Activated CD4-positive, CD25-positive, alpha-beta regulatory T cell (primary cell): ENCODE measurements at places on chromosomes 3 and 15.

DNA sequence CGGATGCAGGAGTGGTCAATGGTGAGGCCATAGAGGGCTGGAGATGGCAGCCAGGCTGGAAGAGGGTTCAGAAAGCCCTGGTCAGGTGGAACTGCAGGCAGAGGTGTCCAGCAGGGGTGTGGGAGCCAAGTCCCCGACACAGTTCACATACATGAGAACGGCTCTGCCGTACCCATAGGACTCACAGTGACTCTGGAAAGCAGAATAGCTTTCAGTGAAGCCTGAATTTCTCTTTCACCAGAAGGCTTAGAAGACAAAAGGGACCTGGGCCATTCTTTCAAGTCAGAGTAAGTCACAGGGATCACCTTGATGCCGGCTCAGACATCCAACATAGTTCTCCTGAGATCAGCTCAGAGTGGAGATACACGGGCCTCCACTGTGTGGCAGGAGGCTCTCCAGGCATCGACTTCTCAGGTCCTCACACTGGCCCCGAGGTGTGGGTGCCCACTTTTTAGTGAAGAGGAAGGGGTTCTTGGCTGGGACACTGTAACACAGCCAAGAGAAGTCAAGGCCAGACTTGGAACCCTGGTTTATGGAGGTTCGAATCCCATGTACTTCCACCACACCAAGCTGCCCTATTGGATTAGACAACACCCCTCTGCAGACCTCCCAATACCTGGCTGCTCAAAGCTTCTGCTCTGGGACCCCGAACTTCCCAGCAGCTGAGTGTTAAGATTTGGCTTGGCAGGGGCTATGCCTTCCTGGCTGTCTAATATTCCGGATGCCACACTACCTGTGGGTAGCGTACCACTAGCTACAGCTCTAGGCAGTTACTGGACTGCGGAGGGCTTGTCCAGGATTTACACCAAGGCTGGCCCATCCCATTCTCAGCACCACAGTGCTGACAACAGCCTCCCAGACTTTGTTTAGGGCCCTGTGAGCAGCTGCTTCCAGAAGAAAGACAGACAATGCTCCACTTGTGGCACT, 40.4 kb upstream of the RAB6B start:
- no peak for DNase-seq

GRCh38 chr3:62951037-62951613, 75.9 kb upstream of the CADPS start:
- no peak for DNase-seq

DNA sequence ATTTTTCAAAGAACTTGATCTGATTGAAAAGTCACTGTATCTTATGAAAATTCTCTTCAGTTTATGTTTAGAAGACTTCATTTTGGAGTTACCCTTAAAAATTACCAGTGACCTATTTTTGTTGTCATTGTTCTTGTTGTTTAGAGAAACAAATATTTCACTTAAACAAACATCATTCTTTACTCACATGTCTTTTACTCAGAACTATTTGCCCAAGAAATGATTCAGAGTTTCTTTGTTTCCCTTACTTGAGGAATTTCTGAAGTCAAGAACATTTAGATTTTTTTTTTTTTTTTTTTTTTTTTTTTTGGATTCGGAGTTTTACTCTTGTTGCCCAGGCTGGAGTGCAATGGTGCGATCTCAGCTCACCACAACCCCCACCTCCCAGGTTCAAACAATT, 259.6 kb upstream of the UBE2E1 start:
- no peak for DNase-seq

DNA sequence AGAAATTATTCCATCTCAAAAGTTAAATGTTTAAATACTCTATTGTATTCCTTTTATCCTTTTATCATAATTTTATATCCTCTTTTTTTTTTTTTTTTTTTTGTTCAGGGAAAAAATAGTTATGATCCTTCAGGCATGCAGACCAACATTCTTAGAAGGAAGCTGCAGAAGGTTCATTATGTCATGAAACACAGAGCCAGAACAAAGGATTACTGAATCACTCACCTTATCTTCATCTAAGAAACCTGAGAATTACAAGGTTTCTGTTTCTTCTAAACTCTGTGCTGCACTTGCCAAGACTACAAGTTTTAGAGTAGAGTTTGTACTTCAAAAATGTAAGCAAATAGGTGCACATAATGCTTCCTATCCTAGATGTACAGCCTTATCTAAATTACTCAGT, 3.3 kb downstream of the PLCH1 start:
- DNase-seq, result no peak

GRCh38 chr15:98213346-98213979, 253.0 kb downstream of the ARRDC4 start:
- no peak for DNase-seq

GRCh38 chr3:120503727-120504616, 53.2 kb upstream of the FSTL1 start:
- DNase-seq, result no peak

DNA sequence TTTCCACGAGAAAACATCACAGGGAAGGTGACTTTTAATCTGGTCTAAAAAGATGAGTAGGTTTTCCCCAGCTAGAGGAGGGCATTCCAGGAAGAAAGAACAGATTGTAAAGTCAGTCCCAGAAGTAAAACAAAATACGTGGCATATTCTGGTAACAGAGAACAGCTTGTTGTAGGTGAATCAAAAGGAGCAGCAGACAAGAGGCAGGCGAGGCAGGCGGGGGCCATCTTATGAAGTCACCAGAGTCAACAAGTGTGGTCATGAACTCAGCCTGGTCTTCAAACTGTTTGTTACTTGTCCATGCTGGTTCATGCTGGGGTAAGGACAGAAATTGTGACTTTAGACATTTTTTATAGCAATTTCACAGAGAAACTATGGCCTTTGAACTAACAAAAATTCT, 4.0 kb upstream of the POPDC2 start:
- no peak for DNase-seq

DNA sequence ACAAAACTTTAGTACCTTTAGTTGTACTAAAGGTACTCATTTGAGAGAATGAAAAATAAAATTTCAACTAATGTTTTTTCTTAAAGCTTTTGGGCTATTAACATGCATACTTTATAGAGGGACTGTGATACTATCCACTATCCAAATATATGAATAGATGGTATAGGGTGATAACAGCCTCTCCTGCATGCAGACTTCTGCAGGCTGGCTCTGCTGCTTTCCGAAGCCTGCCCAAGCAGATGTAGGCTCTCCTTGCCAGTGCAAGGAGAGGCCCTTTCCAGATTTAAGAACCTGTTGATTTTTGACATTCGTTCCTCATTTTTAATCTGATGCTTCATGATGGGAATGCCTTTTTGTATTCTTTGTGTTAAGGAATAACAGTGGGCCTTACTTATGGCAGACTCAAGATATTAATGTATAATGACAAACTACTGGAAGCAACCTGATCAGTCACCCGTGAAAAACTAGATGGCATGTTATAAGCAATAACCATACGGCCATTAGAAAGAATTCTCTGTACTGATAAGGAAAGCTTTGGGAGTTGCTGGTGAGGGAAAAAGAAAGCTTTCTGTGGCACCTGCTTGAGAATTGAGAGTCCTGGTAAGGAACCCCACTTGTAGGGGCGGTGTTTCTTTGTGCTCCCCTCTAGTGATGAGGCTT, 181.7 kb downstream of the TP63 start:
- no peak for DNase-seq

DNA sequence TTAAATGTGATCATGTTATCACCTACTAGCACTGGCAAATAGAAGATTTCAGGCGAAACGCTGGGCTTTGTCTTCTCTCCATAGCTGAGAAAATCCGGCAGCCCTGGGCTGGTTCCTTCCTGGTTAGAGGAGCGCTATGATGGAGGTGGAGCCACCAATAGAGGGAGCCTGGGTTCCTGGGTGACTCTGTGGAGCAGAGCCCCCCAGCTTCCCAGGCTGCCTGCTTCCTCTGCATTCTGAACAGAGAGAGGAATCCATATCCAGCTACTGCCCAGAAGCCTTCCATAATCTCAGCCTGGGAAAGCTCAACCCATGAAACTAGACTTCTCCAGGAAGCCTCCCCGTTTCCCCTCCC, 32.6 kb upstream of the IQSEC1 start:
- DNase-seq, result no peak

DNA sequence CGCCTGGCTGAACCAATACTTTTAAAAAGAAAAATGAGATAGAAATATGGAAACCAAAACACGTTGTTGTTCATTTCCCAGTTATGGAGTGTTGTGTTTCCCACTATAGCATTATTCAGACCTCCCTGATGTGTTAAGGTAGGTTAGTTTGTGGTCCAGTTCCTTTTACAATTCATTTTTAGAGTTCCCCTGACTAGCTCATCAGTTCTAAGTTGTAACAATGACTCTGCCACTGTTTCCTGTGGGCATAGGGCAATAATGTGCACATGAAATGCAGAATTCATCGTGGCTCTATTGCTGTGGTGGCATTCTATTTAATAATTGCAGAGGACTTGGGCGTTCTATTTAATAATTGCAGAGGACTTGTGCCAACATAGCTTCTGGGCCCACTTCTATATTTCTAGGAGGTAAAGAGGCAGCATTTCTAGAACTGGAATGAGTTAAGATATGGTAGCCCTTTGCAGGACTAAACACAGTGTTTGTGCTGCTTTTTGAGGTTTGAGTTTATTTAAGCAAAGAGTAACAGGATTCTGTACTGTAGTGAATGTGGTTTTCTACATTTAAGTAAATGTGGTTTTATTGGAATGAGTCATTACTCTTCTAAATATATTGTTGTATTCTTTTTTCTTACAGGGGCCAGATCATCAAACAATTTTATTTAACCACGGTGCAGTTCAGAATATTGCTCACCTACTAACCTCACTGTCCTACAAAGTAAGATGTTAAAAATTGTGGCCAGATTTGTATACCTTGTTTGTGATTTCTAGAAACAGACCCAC, 47.5 kb downstream of the ARMC8 start:
- no peak for DNase-seq

DNA sequence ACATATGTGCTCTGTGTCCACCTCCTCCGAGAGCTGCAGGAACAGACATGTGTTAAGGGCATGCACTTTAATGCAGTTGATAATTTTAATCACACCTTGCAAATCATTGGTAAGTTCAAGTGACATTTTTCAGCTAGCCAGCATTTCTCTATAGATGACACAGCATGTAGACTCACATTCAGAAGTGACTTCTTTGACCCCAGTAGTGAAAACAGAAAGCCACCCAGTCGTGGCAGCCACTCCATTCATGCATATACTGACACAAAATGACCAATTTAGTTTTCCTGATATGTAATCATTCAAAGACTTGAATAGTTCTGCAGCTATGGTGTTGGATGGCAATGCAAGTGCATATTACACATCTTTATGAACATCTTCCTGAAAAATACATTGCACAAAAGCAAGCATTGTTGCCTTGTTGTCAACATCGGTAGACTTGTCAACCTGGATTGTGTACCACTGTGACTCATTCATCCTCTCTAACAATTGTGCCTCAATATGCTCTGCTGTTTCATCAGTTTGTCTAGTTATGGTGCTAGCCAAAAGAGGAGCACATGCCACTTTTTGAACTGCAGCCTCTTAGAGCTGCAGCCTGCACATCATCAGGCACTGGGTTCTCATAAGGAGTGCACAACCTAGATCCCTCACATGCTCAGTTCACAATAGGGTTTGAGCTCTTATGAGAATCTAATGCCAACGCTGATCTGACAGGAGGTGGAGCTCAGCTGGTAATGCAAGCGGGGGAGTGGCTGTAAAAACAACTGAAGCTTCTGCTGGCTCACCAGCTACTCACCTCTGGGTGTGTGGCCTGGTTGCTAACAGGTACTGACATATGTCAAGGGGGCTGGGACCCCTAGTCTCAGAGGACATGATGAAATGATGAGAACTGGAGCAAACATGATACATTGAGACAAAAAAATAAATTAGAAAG, 622.0 kb downstream of the PYDC2 start:
- DNase-seq, result no peak

DNA sequence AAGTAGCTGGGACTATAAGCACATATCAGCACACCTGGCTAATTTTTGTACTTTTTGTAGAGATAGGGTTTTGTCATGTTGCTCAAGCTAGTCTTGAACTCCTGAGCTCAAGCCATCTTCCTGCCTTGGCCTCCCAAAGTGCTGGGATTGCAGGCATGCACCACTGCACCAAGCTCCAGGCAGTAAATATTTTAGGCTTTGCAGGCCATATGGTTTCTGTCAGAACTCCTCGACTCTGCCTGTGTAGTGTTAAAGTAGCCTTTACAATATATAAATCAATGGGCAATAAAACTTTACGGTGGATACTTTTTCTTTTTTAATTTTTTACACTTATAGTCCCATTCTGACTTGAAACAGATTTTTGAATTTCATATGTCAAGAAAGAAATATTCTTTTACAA, 41.6 kb downstream of the DAG1 start:
- DNase-seq, result no peak

DNA sequence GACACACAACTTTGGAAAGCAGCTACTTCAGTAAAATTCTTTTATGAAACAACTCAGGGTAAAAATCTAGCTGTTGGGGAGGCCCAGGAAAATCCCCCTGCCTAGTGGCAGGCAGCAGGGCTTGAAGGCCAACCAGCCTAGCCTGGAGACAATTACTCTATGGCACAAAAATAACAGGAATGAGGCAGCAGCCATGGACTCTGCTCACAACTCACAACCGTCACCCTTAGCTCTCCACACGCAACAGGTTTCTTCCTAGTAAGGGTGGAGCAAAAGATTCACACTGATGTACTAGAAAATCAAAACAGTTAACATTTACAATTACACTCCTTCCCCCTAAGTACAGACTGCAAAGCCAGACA, 530 bp upstream of the FBXL22 start:
- DNase-seq, result no peak

DNA sequence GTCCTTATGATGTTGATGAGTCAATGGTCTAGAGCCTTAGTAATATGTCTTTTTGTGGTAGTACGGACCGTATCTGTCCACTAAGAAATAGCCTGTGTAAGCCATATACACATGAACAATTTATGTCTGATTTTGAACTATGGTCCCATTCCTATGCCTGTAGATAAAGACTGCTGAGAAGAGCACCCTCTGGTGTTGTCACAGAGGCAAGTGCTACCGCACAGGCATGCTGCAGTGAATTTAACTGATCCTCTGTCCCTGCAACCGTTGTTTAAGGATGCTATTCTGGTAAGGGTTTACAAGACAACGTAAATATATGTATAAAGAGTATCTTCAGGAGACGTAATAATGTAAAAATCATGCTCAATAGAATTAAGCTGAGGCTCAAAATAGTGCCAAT, 170.7 kb downstream of the UBE3A start:
- no peak for DNase-seq

DNA sequence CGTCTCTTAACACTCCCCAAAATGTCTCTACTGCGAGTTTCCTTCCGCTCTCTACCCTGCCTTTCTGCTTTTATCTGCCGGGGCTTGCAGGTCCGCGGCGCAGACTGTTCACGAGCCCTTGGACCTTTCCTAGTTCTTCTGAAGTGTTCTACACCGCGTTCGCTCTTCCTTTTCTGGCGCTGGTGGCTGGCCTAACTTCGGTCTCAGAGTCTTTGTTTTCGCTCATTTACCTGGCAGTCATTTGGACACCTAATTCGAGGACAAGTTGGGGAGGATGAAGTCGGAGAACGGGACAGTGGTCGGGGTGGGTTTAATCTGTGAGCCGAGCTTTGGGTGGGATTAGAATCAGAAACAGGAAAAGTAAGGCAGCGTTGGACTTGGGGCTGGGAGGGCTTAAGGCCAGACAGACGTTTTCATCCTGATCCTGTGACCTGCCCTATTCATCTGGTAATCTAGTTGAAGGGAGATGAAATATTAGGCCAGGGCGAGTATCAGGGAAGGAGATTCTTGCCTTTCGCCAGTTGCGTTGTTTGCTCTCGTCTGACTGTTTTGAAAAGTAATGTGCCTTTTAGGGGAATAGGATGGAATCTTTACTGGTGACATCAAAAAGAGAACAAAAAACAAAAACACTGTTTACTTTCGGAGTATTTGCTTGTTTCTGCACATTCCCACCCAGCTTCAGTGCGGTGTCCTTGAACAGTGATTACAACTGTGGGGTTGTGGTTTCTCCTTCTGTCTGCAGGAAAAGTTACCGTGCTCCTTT, 1.8 kb downstream of the DIPK2A start:
- DNase-seq, result no peak
